NCI-H1694 (cell line): ENCODE measurements at places on chromosomes 6 and 20.

GRCh38 chr6:14105547-14105946 is 12.0 kb upstream of the CD83 start:
- DNase-seq, result no peak

DNA sequence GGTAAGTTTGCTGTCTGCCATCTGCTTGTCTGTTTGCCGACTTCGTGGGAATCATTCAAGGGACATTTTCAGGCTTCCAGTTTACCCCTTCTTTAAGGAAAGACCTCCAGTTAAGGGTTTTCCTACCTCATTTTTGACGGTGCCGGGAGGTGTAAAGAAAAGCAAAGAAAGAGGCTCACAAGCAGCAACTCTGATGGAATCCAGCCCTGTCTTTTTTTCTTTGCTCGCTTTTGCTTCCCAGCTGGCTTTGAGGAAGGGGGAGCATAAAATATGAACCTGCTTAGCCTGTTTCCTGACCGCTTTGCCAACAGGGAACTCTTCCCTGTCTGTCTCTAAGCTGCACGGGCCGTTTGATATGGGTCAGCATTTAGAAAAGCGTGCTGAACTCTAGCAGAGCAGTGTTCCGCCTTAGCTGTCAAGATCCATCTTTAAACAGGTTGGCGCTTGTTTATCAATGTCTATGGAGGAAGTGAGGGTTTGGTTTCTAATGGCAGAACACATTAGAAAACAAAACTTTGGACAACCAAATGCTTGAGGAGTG is 13.8 kb downstream of the SYTL3 start:
- DNase-seq, result no peak

GRCh38 chr6:71396410-71396801 is 107.8 kb downstream of the OGFRL1 start:
- DNase-seq, result no peak

DNA sequence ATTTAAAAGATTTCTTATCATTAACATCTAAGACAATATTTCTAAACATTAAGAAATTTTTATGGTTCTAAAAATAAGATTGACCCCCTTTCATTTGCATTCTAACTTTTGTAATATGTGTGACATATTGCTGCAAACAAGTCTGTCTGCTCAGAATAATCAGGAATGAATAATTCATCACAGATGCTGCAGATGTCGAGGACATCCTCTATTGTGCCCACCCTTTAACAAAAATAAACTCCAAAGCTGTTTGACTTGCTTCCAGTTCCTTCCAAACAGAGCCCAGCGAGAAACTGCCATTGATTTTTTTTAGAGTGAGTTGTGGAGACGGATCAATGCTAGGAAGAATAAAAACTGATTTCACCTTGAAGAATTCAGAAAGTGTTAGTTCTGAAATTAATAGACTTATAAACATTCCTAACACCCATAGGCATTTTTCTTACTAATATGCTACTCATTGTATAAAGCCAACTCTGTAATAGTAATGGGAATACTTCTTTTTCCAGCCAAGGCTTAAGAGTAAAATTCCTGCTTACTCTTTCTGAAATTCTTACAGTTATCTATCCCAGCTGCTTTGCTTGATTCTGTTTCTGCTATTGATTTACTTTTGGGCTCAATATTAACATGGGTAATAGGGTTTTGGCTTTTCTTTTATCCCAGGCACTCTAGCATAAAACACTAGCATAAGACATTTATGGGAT is 244.8 kb upstream of the FAM83B start:
- no peak for DNase-seq

- no peak for DNase-seq
These were observed 12.4 kb upstream of the NPBWR2 start for GRCh38 chr20:64119681-64120341.

DNA sequence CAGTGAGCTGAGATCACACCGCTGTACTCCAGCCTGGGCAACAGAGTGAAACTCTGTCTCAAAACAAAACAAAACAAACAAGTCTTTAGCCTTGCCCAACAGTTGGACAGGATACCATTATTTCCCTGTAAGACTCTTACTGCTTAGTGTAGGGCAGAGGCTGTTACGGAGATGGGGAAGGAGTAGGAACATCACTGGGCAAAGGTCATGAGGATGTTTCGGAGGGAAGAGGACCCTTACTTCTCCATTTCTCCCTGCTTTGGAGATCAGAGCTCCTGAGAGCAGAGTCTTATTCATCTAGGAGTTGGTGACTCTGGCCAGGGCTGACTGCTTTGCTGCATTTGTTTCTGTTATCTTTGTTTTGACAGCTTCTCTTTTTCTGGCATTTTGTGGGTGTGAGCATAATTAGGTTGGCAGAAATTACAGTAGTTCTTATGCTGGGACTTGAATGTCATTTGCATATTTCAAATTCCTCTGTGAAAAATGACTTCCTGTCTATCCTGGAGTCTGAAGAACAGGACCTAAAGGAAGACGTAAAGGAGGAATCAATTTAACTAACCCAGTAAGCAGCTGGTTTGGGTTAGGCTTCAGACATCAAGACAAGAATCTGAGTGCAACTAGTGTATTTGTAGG is 89.0 kb downstream of the CDS2 start:
- DNase-seq, result no peak

- no peak for DNase-seq
These were observed 10.1 kb downstream of the ALDH5A1 start for GRCh38 chr6:24504649-24505586.

DNA sequence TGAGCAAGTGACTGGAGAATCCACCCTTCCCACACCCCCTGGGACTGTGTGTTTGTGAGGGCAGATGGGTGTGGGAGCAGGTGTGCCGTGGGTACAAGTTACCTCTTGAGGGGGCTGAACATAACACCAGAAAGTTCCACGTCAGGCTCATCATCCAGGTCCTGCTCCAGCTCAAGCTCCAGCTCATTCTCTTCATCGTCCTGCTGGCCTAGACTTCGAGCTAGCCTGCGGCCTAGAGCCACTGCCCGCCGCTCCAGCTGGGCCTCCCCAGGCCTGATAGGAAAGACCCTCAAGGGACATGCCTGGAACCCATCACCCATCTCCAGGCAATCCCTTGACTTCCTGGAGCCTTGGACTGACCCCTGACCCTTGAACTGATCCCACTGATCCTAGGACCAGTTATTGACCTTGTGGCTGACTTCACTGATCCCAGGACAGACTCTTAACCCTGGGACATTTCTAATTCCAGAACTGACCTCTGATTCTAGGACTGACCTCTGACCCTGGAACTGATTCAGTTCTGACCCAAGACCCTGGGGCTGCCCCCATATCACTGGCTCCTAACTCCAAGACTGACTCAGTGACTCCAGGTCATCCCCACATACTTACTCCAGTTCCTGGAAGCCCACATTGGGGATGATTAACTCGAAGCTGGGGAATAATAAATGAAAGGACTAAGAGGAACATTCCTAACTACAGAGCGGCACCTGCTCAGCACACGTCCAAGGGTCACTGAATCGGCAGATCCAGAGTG is 11.8 kb upstream of the SPAG4 start:
- no peak for DNase-seq

GRCh38 chr6:150100745-150101144 is 31.8 kb upstream of the ULBP3 start:
- DNase-seq, result no peak

DNA sequence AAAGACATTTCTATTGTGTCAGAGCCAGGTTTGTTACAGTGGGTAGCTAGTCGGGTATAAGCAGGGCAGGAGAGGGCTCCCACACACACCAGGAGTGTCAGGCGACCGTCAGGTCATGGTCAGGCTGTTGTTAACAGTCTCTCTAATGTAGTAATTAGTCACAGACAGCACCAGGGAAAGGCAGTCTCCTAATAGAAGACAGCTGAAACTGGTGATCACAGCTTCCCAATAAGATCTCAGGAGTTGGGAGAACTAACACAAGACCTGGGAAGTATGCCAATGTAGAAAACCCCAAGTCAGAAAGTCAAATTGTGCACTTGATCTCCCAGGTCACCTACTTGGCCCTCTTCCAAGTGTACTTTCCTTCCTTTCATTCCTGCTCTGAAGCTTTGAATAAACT is 53.0 kb upstream of the GPR6 start:
- no peak for DNase-seq

GRCh38 chr6:85565736-85566135 is 27.9 kb downstream of the SNX14 start:
- DNase-seq, result no peak

- no peak for DNase-seq
These were observed 42.3 kb upstream of the OCSTAMP start for GRCh38 chr20:46592580-46593362.

GRCh38 chr6:94511502-94512088 is 1065.7 kb upstream of the MANEA start:
- DNase-seq, result no peak

DNA sequence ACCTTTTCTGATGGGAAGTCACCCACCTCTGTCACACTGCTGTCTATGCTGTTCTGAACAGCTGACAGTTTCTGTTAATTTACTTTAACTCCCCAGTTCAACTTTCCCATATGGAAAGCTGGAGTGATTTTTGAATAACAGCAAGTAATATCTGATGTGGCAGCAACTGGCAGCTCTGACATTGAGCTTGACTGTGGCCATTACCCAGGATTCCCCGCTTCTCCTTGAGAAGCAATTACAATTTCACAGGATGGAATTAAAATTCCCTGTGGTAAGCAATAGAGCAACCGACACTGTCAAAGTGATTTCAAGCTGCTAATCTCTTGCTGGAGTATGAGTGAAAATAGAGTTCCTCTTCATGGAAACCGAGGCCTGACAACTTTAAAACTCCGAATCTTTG is 348.1 kb upstream of the SOX4 start:
- DNase-seq, result no peak

GRCh38 chr6:43980004-43980795 is 147.1 kb downstream of the MRPL14 start:
- no peak for DNase-seq

GRCh38 chr6:36825994-36826393 is 13.2 kb downstream of the CPNE5 start:
- DNase-seq, result no peak

GRCh38 chr6:166645896-166646295 is 18.8 kb upstream of the RPS6KA2 start:
- DNase-seq, result no peak

DNA sequence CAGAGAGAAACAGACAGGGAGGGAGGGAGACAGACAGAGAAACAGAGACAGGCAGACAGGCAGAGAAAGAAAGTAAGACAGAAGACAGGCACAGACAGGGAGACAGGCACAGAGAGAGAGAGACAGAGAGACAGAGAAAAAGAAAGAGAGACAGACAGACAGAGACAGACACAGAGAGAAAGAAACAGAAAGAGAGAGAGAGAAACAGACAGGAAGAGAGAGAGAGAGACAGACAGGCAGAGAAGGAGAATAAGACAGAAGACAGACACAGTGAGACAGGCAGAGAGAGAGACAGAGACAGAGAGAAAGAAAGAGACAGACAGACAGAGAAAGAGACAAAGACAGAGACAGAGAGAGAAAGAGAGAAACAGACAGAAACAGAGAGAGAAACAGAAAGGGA is 754.8 kb upstream of the DEFB115 start:
- no peak for DNase-seq

- no peak for DNase-seq
These were observed at the start of gene DDO for GRCh38 chr6:110415086-110415916. DDO (minus strand) TSS chr6:110415575; CDS start chr6:110413462, 2,113 bp downstream.

GRCh38 chr6:9982215-9982614 is 432.7 kb downstream of the TFAP2A start:
- no peak for DNase-seq

GRCh38 chr6:257031-257725 is 35.1 kb upstream of the DUSP22 start:
- DNase-seq, result no peak

DNA sequence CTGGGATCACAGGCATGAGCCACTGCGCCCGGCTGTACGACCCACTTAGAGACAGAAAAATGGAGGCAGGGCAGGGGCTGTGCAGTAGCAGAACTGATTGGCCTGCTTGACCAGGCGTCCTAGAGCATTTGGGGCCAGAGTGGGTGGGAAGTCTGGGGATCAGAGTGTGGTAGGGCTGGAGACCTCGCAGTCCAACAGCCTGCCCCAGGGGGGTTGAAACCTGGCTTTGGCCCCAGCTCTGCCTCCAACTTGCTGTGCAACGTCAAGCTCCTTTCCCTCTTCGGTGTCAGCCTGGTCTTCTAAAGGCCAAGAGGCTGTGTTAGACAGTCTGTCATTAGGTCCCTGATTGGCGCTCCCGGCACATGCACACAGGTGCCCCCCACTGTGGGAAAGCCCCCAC is 15.3 kb upstream of the SPDEF start:
- no peak for DNase-seq

- DNase-seq, result no peak
These were observed 120.7 kb downstream of the DST start for GRCh38 chr6:56521976-56522375.

- no peak for DNase-seq
These were observed 339.4 kb downstream of the PLCB1 start for GRCh38 chr20:8471465-8471864.

DNA sequence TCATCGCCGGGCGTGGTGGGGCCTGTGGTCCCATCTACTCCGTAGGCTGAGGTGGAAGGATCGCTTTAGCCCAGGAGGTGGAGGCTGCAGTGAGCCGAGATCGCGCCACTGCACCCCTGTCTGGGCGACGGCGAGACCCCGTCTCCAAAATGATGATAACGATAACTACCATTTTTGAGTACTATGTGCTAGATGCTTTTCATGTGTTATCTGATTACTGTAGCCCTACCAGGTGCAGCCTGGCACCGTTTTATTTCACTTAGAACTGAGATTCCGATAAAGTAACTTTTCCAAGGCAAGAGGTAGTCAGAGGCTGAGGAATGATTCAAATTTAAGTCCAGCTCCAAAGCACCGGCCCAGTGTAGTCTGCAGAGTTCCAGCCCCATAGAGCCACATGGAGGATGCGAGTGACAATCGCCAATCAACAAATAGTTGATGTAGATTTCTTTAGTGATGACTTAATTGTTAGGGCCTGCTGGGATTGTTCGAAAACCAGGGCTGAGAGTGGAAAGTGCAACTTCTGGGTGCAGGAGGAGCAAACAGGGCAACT is 727 bp downstream of the ERMARD start:
- no peak for DNase-seq

DNA sequence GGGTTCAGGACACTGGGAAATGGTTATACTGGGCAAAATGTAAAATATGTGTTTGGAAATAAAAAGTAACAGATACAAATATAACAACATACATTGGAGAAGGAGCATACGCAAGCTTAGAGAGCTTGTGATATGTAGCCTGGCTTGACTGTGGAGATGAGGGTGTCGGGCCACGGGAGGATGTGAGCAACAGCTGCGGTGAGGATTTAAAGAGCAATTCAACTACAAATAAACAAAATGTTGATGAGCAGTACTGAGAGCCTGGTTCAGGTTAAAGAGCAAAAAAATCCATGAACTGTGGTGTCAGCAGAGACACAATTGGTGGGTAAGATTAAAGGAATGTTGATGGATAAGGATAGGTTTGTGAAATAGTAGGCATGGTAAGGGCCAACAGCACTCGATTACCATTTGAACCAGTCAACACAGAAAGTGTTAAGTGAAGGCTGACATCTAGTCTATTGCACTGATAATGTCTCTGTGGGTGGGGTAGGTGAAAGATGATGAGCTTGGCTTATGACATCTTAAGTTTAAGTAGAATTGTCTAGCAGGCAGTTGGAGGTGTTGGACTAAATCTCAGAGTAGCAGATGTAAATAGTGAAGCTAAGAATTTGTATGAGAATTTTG is 723.2 kb downstream of the EPM2A start:
- no peak for DNase-seq

- DNase-seq, result no peak
These were observed 46.1 kb downstream of the FKBP5 start for GRCh38 chr6:35642471-35643161.
